Stimulated activated CD8-positive, alpha-beta memory T cell treated with anti-CD3 and anti-CD28 coated beads, Interleukin-4, amount 100 ng/mL, for 4 hours (primary cell): ENCODE measurements at places on chromosomes 7 and 10.
A peak's percentile ranks its signal among the peaks of the same experiment; 100 is the strongest.

DNA sequence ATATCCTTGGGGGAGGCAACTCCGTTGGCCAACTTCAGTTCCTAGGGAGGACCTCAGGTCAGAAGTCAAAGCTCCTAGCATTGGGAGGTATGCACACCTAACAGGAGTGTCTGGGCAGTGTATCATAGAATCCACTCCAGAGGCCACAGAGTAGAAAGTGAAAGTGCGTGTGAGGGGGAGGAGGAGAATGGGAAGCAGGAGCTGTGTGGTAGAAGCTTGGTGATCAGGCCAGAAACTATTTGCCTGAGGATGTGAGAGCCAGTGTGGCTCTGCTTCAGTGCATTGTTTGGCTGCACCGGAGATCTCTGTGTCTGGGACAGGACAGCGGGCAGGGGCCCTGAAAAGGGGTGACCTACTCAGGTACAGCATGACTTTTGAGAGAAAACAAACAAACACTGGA is 557.4 kb upstream of the VSTM2A start:
- DNase-seq: no peak

GRCh38 chr10:46097576-46098317 is 51.7 kb upstream of the MSMB start:
- no peak for DNase-seq

GRCh38 chr10:31242902-31243301 is 76.1 kb upstream of the ZEB1 start:
- peak; percentile 23 for DNase-seq

- no peak for DNase-seq
Observed at GRCh38 chr10:132678436-132679216, 107.3 kb downstream of the NKX6-2 start.

DNA sequence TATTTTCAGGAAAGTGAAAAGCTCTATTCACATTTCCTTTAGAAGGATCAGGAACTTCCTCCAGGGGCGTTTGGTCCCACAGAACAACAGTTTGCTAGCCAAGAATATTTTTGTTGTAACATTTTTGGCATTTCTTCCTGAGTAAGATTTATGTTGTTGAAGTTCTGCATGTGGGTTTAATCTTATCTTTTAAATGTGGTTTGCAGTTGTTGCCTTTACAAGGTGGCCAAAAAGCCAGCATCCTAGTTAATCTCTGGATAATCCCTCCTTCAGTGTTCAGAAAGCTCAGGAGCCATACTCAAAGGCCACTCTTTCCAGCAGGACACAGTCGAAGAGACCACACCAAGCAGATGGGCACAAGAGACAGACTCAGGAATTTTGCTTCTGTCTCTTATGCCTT is 30.0 kb downstream of the SLC26A4 start:
- DNase-seq: no peak

GRCh38 chr10:123044391-123044790 is 35.6 kb downstream of the ACADSB start:
- no peak for DNase-seq

GRCh38 chr10:128727114-128727513 is 600.9 kb upstream of the MKI67 start:
- no peak for DNase-seq

- no peak for DNase-seq
Observed at GRCh38 chr7:51234139-51234538, 82.5 kb downstream of the COBL start.

GRCh38 chr7:30896036-30896435 is 15.6 kb upstream of the AQP1 start:
- DNase-seq: no peak

DNA sequence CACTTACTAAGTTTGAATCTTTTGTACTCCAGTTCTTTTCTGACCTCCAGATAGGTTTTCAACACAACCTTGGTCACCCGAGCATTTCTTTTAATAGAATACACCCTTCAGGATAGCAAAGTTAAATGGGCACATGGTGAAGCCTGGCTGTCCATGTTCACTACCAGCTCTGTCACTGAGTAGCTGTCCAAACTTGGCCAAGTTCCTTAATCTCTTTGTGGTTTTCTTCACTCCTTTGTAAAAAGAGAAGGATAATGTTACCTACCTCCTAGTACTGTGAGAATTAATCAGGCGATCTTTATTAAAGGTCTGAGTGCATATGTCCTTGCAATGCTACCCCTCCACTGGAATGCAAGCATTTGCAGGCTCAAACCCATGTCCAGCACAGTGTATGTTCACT is 128.1 kb upstream of the PTPRZ1 start:
- no peak for DNase-seq

- no peak for DNase-seq
Observed at GRCh38 chr7:26535483-26536007, 243.9 kb downstream of the SNX10 start.

- DNase-seq: no peak
Observed at GRCh38 chr10:97525086-97525485, 26.4 kb downstream of the UBTD1 start.

DNA sequence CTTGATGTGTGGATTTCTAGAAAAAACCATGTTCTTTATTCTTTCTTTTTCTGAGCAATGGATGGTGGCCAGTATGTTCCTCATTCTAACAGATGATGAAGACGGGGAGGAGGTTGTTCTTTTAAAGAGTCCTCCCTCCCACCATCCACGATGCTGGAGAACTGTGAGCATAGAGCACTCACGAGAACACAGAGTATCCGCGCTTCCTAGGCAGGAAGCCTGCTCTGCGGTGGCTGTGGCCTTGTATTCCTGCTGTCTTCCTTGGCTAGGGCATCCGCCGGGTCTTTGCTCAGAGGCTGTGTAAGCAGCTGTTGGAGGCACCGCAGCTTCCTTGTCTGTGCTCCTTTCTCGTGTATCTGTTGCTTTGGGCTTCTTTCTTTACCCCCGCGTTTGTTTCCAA is 214.2 kb downstream of the CCDC3 start:
- no peak for DNase-seq

DNA sequence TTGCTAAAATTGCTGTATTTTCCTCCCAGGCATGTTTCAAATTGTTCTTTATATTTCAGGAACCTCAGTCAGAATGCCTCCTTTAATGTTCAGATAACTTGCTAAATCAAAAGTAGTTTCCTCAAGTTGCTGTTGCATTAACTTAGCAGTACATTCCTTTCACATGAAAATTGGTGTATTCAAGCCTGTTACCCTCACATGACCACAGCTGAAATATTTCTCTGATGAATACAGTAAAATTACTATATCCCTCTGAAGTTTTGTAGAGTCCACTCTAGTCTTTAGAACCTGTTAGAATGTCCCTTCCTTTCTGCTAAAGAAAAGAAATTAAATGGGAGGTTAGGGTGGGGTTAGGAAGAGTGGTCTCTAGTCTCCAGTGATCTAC is 24.5 kb upstream of the C1GALT1 start:
- no peak for DNase-seq

DNA sequence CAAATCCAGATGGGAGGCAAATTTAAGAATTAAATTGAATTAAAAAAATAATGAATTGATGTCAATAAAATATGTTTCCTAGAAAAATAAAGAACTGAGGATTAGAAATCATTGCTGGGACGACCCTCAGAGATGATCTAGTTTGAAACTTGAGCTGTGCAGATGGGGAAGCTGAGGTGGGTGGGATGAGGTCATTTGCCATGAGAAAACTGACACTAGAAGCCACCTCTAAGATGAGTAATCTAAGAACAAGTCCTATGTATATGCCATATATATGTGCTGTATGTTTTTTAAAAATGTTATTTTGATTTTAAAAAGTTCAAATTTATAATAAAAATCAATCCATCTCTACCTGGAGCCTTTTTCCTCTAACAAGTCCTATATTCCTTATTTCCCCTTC is 135.7 kb downstream of the RSU1 start:
- no peak for DNase-seq

- no peak for DNase-seq
Observed at GRCh38 chr7:80614851-80615271, 23.6 kb upstream of the CD36 start.

DNA sequence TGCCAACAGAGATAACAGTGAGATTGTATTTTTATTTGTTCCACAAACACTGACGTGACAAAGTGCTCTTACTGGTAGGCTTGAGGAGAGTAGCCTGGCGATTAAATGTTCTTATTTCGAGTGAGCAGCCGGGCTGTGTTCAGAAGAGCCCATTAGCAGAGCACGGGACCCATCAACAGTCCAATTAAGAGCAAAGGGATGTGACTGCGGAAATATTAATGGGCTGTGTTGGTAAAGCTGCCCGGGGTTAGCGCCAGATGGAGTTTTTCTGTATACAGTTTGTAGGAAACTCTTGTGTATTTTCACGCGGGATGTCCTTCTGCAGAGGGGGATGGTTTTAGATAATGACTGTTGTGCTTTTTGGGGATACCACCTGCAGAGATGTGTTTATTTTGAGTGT is 104.3 kb downstream of the KIAA1217 start:
- DNase-seq: no peak

DNA sequence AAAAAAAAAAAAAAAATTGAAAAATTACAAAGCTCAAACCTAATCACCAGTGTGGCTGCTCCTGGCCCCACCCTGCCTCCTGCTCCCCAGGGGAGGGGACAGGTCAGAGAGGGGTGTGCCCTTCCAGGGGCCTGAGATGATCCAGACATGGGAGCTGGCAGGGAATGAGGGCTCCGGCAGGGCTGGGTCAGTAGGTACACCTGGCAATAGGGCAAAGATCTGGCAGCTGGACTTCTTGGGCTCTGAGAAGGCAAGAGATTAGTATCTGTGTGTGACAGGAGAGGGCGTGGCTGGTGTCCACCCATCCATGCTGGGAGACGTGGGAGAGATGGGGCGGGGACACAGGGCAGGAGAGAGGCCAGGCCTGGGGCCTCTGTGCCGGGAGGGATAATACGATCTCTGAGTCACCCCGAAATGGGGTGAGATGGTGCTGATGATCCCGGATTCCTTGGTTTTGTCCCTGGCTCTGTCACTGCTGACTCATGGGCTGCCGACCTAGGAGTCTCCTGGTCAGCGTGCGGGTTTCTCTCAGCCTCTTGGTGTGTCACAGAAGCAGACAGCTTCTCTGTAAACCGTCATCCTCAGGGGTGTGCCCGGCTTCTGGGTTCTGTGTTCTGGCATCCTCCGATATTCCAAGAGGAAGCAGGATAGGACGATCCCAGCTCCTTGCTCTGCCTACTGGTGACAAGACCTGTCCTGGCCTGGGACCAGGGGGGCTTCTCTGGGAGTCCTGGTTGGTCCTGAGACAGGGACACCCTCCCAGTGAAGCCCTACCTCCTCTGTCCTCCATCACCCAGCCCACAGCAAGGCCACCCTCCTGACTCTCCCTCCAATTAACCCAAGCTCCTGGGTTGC is 8.2 kb upstream of the CLDN4 start:
- no peak for DNase-seq
